NCI-H1930 (cell line): ENCODE measurements at places on chromosomes 6 and 20.

DNA sequence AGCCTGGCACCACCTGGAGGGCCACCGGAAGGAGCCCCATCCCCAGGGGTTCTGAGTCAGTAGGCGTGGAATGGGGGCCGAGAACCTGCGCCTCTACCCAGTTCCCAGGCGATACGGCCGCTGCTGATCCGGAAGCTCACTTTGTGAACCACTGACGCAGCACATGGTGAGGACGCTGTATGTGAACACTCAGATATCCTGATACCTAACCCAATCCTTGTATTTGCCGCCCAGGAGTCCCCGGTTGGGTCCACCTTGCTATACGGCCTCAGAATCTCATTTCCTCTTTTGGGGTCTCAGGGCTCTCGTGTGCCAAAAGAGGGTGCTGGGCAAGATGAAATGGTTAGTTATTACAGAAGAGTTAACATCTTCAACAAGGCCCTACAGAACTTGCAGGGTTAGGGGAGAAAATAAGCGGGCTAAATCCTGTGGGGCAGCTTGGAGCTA lies 604 bp upstream of the RAB5IF start:
- no peak for DNase-seq

GRCh38 chr20:57615445-57615811 lies 4.8 kb downstream of the ZBP1 start:
- no peak for DNase-seq

DNA sequence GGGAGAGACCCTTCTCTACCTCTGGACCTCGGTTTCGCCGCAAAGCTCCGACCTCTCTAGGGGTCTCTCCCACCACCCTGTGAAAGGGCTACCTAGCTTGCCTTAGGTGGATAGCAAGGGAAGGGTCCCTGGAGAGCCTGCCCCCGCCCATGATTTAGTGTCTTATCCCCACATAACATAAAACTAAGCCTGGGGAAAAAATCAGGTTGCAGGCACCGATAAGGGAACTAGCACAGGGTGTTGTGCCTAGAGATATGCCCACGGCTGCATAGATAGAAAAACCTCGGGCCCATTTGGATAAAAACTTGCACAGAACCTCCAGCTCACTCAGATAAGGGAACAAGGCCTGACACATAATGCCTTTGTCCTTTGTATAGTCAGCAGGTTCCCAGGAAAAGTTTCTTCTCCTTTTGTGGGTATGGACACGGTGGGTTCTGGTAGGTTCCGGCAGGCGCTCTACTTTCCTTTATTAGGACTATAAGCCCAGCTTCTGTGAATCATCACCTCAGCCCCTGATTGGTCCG lies 846 bp downstream of the ZSCAN31 start:
- DNase-seq = no peak

GRCh38 chr20:61746781-61747180 lies 318.9 kb downstream of the TAF4 start:
- no peak for DNase-seq

GRCh38 chr20:56513161-56514150 lies 11.1 kb upstream of the FAM209A start:
- DNase-seq = no peak

- DNase-seq = no peak
Observed at GRCh38 chr6:108800427-108800864, 47.8 kb upstream of the ARMC2 start.
